ENCODE measurements at places on chromosomes 1 and 21.

- DNase-seq = no peak
Measured at GRCh38 chr1:65694126-65694525, 98.6 kb upstream of the PDE4B start.

DNA sequence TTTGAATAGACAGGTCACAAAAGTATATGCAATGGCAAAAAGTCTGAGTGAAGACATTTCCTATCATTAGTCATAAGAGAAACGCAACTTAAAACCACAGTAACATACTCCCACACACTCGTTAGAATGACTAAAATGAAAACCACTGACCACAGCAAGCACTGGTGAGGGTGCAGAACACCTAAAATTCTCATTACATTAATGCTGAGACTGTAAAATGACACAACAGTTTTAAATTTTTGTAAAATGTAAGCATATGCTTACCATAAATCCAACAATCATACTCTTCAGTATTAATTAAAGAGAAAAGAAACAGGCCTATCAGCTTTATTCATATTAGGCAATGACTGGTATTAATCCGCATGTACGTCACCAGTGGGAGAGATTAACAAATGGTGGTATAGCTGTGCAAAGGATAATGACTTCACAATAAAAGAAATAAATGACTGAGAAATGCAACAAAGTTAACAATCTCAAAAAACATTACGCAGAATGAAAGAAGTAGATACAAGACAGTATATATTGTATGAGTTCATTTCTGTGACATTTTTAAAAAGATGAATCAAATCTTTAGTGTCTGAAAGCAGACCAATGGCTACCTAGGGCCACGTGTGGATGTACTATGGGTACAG, 253.5 kb downstream of the AKT3 start:
- DNase-seq = no peak

DNA sequence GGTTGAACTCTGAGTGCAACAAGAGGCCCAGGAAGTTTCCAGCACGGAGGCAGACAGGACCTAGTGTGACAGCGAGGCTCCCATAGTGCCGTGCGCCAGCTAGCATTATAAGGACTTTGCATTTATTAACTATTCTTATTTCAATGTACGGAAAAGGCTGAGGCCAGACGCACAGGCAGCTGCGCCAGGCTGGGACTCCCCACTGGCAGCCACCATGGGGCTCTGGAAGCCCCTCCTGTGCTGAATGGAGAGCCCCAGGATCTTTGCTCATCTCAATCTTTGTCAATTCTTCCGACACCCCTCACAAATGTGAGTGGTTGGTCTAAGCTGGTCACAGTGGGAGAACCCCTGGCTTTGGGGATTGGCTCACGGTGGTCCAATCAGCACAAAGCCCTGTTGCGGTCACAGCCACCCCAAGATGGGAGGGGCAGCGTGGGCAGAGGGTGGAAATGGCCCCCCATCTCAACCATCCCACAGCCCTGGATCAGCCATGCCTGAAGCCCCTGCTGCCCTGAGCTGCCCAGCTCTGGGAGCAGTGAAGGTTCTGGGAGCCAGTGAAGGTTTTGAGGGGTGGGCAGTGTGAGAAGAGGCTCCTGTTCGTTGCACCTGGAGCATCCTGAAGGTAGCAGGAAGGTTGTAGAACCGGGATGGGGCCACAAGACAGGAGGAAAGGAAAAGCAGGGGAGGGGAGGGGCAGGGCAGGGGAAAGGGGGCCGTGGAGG, 59.5 kb upstream of the ADARB1 start:
- no peak for DNase-seq

DNA sequence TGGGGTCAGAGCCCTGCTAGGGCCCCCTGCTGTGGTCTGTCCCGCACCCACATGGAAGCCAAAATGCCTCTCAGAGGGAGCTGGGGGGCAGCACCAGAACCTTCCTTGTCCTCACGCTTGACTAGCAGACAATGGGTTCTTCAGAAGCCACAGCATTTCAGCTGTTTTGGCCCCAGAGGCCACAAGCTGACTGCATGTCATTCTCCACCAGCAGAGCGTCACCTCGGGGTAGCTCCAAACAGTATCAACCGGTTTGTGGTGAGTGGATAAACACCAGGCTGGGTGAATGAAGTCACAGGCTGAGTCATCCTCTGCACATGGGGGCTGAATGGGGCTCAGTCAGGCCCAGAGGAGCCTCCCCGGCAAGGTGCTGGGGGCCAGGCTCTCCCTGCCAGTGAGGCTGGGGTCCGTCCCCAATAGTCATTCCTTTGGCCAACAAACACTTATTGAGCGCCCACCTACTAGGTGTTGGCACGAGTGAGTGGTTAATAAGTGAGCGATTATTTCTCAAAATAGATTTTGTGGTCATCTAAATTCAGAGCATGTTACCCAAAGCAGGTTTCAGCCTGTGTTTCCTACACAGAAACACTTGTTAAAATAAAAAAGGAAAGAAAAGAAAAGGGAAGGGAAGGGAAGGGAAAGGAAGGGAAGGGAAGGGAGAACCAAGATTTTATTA, 9.1 kb downstream of the OLIG1 start:
- DNase-seq = no peak
